ENCODE measurements at places on chromosomes 12 and 14.

DNA sequence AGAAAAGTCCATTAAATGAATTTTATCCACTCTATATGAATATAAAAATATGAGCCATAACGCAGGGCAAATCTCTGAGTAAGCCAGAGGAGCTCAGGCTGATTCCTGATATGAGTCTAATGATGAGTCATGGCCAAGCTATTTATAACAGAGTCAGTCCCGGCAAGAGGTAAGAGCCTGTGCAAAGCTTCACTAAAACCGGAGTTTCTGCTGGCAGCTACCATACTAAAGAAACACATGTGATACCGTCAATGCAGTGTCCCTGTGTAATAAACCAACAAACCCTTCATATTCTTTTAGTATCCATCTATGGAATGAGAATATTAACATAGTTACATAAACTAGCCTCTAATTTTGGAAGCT, 319.4 kb downstream of the KCNC2 start:
- H3K4me3 ChIP-seq = no peak overlapping the region
- H3K4me1 ChIP-seq = no peaks in the 10 kb centered on the region
- no peak overlapping the region for H3K27ac ChIP-seq
- no peaks in the 10 kb centered on the region for H3K27me3 ChIP-seq

DNA sequence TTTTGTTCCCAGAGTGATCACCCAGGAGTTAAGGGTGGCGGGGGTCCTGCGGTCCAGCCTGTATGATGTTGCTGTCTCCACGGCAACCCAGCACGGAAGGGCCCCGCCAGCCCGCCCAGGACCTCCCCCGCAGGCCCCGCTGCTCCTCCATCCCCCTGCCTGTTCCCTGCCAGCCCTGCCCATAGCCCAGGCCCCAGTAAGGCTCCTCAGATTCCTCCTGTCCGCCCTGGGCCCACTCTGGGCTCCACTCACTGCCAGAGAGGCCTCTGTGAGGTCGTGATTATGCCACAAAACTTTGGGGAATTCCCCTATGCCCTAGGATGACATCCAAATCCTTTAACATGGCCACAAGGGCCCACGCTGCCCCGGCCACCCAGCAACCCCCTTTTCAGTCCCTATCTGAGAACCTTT, 20.8 kb downstream of the HSP90AA1 start:
- no peak overlapping the region for H3K27ac ChIP-seq
- DNase-seq = peak; percentile 20
- H3K27me3 ChIP-seq = no peaks in the 10 kb centered on the region

GRCh38 chr12:119096429-119097202, 82.1 kb upstream of the HSPB8 start:
- H3K36me3 ChIP-seq = no peaks in the 10 kb centered on the region
- no peak overlapping the region for H3K27ac ChIP-seq
- peak; percentile 76 for DNase-seq
- H3K4me1 ChIP-seq = peaks cover 5% of the 10 kb centered on the region

GRCh38 chr12:66942741-66943465, 264.0 kb upstream of the GRIP1 start:
- no peak overlapping the region for H3K4me3 ChIP-seq
- no peaks in the 10 kb centered on the region for H3K36me3 ChIP-seq
- DNase-seq = no peak
- H3K4me1 ChIP-seq = no peaks in the 10 kb centered on the region
- no peak overlapping the region for H3K27ac ChIP-seq

DNA sequence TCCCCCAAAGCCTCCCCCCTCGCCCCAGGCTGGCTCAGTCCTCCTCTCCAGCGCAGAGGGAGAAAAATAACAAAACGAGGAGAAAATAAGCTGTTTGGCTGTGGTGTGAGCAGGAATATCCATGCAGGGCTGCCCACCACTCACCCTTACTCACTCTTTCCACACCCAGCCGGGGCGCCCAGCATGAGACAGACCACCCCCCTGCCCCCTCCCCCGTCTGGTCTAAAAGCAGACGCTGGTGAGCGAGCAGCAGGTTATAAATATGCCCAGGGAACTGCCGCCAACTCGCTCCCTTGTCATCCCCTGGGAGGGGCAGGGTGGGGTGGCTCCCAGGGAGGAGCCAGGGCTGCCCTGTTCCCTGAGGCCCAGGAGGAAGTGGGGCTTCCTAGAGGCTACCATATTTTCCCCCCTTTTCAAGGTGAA, 7.4 kb downstream of the WNT1 start:
- no peaks in the 10 kb centered on the region for H3K4me1 ChIP-seq
- H3K4me3 ChIP-seq = no peak overlapping the region
- H3K27me3 ChIP-seq = peaks cover 54% of the 10 kb centered on the region
- no peaks in the 10 kb centered on the region for H3K36me3 ChIP-seq

DNA sequence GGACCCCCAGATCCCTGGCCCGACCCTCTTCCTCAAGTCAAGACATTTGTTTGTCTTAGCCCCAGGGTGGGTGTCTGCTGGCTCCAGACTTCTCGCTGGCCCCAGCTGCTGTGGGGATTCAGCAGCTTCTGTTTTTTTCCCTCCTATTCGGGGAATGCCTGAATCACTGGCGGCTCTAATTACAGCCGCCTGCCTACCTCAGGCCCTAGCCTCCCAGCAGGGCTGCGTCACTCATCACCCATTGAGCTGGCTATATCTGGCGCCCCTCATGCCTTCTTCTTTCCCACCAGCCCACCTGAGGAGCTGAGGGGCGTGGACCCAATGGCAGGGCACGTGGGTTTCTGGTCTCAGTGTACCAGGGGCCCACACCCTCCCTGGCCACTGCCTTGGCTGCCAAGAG, 10.1 kb downstream of the KRT80 start:
- H3K27me3 ChIP-seq = no peaks in the 10 kb centered on the region
- no peak overlapping the region for H3K4me3 ChIP-seq
- no peak overlapping the region for H3K27ac ChIP-seq
- H3K36me3 ChIP-seq = no peaks in the 10 kb centered on the region
- peaks cover 2% of the 10 kb centered on the region for H3K4me1 ChIP-seq

- H3K4me3 ChIP-seq = no peak overlapping the region
- H3K27ac ChIP-seq = no peak overlapping the region
- peaks cover 3% of the 10 kb centered on the region for H3K36me3 ChIP-seq
- DNase-seq = no peak
- peaks cover 9% of the 10 kb centered on the region for H3K4me1 ChIP-seq
These were observed 63.4 kb upstream of the SLCO1C1 start for GRCh38 chr12:20631711-20632110.

- H3K27ac ChIP-seq = no peak overlapping the region
- no peak for DNase-seq
- no peaks in the 10 kb centered on the region for H3K4me1 ChIP-seq
- H3K4me3 ChIP-seq = no peak overlapping the region
- no peaks in the 10 kb centered on the region for H3K27me3 ChIP-seq
- no peaks in the 10 kb centered on the region for H3K36me3 ChIP-seq
These were observed 51.1 kb downstream of the EMP1 start for GRCh38 chr12:13247596-13247995.

- 0 out of 2 replicates have a peak, but pooled peaks cover 2% of the 10 kb centered on the region for H3K36me3 ChIP-seq
- no peak overlapping the region for H3K4me3 ChIP-seq
- DNase-seq = no peak
- H3K27me3 ChIP-seq = no peaks in the 10 kb centered on the region
- no peaks in the 10 kb centered on the region for H3K4me1 ChIP-seq
These were observed 706.8 kb downstream of the GALC start for GRCh38 chr14:87286191-87286590.

GRCh38 chr12:130620281-130620680, 95.8 kb downstream of the RIMBP2 start:
- no peak for DNase-seq
- H3K36me3 ChIP-seq = no peaks in the 10 kb centered on the region
- H3K27ac ChIP-seq = no peak overlapping the region
- no peak overlapping the region for H3K4me3 ChIP-seq
- H3K4me1 ChIP-seq = no peaks in the 10 kb centered on the region

DNA sequence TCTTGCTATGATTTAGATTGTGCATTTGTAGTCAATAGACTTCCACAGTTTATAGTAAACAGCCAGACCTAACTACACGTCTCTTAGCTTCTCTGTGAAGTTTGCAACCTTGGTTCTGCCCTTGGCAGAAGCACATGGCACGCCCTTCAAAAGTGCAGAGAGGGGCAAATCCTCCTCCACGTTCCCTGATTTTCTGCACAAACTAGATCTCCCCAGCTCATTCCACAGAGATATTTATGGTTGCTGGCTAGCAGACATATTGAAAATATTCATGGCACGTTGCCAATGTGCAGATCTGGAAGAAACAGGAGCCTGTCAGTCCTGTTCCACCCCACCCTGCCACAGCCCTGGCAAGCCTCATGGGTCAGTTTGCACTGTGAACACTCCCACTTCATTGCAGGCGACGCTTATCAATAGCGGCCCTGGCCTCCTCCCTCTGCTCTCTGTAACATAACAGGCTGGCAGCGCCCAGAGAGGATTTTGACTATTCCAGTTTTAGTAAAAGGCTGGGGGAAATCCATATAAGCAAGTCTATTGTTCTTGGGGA, 6.5 kb upstream of the LGALS3 start:
- no peak for DNase-seq
- no peaks in the 10 kb centered on the region for H3K36me3 ChIP-seq
- no peaks in the 10 kb centered on the region for H3K4me1 ChIP-seq
- no peak overlapping the region for H3K27ac ChIP-seq
- H3K4me3 ChIP-seq = no peak overlapping the region
- H3K27me3 ChIP-seq = no peaks in the 10 kb centered on the region

GRCh38 chr14:90903101-90903500, 86.9 kb upstream of the TTC7B start:
- no peak overlapping the region for H3K27ac ChIP-seq
- H3K4me1 ChIP-seq = no peaks in the 10 kb centered on the region
- H3K4me3 ChIP-seq = no peak overlapping the region
- H3K36me3 ChIP-seq = no peaks in the 10 kb centered on the region
- no peak for DNase-seq

DNA sequence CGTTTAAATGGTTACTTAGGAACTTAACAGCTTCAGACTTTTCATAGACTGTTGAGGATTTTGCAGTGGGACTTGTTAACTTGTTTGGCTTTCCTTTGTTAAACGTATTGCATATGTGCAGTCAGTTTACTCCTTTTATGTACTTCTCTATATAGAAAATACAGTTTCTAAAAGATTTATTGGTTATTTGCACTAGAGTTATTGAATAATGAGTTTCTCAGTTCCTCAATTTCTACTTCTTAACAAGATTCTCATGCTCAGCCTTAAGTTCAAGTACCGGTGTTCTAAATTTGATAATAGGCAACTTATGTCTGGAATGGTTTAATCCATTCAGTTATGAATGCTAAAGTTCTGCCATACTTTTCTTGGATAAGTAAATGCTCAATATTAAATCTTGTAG, 919 bp downstream of the PSMA3 start:
- H3K27me3 ChIP-seq = no peaks in the 10 kb centered on the region
- no peak for DNase-seq
- peaks cover 18% of the 10 kb centered on the region for H3K36me3 ChIP-seq
- peak overlapping the region; percentile 78 for H3K27ac ChIP-seq

DNA sequence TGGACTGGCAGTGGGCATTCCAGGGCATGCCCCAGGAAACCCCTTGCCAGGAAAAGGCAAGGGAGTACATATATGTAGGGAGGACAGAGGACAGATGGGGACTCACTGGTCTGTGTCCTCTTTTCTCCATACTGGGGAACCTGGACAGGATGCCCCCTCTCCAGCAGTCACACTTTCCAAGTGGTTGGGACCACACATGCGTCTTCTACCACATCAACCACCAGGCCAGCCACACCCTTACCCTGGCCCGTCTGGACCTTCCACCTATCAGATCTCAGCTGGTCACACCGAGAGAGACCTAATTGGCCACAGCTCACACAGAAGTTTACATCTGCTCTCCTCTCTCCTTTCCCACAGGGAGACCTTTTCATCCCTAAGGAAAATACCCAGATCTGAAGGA, 8.3 kb downstream of the ANKRD33 start:
- no peaks in the 10 kb centered on the region for H3K4me1 ChIP-seq
- H3K4me3 ChIP-seq = no peak overlapping the region
- H3K36me3 ChIP-seq = no peaks in the 10 kb centered on the region
- DNase-seq = no peak

DNA sequence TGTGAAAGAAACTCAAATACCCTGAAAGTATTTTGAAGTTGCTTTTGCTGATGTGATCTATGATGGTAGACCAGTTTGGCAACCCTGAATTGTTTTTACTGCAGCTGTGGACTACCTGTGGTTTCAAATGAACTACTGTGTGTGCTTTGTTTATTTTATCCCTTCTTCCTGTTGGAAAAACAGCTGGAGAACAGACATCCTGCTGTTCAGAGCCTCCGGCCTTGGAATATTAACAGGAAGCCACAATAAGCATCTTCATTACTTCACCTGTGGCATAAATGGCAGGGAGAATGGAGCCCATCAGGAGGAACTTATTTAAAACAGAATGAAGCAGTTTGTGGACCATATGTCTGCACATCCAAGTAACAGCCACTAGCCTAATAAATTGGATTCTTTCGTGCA, 104.8 kb downstream of the DUSP6 start:
- DNase-seq = peak; percentile 47
- H3K4me3 ChIP-seq = peak overlapping the region; percentile 21
- no peaks in the 10 kb centered on the region for H3K27me3 ChIP-seq
- no peaks in the 10 kb centered on the region for H3K36me3 ChIP-seq

DNA sequence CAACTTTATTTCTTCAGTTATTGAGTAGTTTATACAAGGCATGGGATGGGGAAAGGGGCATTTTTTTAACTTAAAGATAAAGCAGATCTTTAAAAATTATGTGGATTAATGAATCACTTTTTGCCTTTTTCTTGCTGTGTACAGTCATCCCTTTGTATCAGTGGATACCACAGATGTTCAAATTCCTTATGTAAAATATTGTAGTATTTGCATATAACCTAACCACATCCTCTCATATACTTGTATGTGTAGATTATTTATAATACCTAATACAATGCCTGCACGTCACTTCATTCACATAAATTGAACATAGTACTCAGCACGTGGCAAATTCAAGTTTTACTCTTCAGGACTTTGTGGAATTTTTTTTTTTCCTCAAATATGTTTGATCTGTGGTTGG, 66.5 kb upstream of the MON2 start:
- no peaks in the 10 kb centered on the region for H3K4me1 ChIP-seq
- no peaks in the 10 kb centered on the region for H3K36me3 ChIP-seq
- no peak overlapping the region for H3K27ac ChIP-seq
- no peaks in the 10 kb centered on the region for H3K27me3 ChIP-seq
- no peak for DNase-seq

DNA sequence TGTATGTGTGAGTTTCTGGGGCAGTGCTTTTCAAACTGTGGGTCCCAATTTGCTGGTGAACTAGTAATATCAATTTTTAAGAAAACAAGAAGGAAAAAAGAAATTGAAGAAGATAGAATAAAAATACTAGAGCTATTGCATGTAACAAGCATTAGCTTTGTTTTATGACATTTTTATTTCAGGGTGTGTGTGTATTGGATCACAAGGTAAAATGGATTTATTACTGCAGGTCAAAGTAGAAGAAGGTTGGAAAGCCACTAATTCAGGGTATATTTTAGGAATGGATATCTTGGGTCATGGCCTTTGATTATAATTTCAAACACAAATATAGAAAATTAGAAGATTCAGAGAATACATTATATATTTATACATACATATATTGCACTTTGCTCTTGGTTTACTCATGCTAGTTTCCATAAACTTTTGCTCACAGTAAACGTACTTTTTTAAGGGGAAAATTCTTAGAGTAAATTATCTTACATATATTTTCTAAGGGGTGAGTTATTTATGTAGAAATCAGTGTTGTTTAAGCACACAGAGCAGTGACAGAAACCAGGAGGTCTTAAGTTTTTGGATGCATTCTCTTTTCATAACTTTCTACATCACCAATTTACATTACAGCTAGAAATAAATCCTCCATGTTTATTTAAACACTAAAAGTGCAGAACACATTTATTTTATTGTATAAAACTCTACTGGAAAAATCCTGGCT, 34.5 kb upstream of the PPM1A start:
- no peak for DNase-seq
- H3K36me3 ChIP-seq = no peaks in the 10 kb centered on the region
- H3K4me1 ChIP-seq = peaks cover 9% of the 10 kb centered on the region
- H3K4me3 ChIP-seq = no peak overlapping the region

All from H9 (cell line).